ENCODE measurements at places on chromosomes 11 and 22. TPM values are rescaled to one million over a fixed set of nuclear protein-coding genes. Genes with fewer than 3 reads are reported as not detected.

- no peak for DNase-seq
Observed at GRCh38 chr11:95768521-95768920, 21.1 kb downstream of the FAM76B start.

TTC17 gene
- 90.1 TPM for total RNA-seq

GRCh38 chr11:14656536-14657457, 13.2 kb downstream of the PDE3B start:
- DNase-seq: no peak

GRCh38 chr11:27916541-27917100, 191.3 kb downstream of the KIF18A start:
- no peak for DNase-seq

DNA sequence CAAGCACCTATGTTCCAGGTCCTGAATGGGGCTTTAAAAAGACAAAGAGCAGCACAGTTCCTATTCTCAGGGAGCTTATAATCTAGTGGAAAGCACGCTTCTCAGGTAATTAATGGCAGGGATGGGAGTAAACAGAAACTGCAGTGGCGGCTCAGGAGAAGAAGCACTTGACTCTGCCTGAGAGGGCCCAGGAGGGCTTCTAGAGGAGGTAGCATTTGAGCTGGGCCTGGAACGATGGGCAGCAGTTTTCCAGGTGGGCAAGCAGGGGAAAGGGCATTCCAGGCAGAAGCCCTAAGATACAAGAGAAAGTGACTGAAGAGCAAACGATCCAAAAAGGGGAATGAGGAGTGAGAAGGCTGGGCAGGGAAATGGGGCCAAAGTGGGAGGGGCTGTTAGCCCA, 37.1 kb upstream of the CHST1 start:
- no peak for DNase-seq

DNA sequence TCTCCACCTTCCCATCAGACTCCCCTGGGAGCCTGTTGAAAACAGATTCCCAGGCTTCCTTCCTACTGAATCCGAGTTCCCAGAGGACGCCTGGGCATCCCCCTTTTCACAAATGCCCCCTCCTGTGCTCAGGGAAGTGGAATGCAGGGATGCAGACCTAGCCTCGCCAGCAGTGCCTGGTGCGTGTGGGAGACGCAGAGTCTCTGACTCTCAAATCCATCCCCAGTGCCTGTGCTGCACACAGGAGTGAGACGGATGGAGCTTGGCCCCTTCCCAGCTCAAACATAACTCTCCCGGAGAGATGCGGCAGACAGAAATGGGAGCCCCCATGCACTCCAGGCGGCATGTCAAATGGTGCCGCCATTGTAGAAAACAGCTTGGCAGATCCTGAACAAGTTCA, 62.6 kb downstream of the CTTN start:
- DNase-seq: no peak

DNAJC4 gene
- 27.2 TPM for total RNA-seq

- no peak for DNase-seq
Observed at GRCh38 chr11:11036185-11036847, 178.5 kb upstream of the ZBED5 start.

MIAT gene
- 0.10 TPM for total RNA-seq

GRCh38 chr11:107824668-107825369, 33.8 kb downstream of the SLC35F2 start:
- DNase-seq: no peak

- no peak for DNase-seq
Observed at GRCh38 chr11:33932721-33933120, 40.8 kb upstream of the LMO2 start.

GRCh38 chr22:39512026-39512425, 8.3 kb upstream of the ATF4 start:
- DNase-seq: no peak

GRCh38 chr11:95339086-95339901, 108.3 kb upstream of the SESN3 start:
- no peak for DNase-seq

RFPL1 gene
- not detected for total RNA-seq

DNA sequence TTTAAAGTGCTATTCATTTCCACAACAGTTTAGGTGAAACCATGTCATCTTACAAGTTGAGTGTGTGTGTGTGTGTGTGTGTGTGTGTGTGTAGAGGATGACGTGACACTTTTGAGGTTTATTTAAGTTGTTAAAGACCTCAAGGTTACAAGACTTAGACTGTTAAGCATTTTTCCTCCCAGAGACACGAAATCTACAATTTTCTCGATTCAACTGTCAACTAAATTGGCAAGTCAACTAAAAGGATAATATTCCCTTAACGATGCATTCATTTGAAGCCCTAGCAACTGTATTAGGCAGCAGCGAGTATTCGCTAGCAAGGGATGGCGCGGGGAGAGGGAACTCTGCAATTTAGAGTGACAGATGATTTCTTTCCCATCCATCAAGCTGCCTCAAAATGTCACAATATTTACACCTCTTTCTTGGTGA, 17.6 kb upstream of the BDNF start:
- DNase-seq: no peak

- no peak for DNase-seq
Observed at GRCh38 chr22:44931077-44931540, 78.7 kb downstream of the PHF21B start.

DNA sequence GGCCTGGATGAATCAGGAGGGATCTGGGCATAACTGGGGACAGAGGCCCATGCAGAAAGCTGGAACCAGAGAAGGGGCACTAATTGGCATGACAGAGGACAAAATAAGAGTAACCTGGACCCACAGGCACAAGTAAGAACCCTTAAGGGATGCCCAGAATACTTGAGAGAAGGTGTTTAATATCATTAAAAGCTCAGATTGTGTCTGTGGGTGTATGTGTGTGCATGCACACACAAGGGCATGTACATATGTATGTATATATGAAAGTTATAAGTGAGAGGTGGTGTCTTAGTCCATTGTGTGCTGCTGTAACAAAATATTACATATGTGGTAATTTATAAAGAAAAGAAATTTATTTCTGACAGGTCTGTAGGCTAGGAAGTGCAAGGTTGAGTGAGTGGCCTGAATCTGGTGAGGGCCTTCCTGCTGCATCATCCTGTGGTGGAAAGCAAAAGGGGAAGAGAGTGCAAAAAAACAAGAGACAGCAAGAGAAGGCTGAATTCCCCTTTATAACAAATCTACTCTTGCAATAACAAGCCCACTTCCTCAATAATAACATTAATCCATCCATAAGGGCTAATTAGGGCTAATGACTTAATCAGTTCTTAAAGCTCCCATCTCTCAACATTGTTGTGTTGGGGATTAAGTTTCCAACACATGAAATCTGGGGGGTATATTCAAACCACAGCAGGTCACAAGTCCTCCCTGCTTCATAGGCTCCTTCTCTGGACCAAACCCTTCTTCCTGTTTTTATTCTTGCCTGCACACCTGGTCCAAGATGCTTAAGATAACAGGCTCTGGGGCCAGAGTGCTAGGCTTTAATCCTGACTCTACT, 68.3 kb upstream of the POU2AF2 start:
- DNase-seq: no peak

DNA sequence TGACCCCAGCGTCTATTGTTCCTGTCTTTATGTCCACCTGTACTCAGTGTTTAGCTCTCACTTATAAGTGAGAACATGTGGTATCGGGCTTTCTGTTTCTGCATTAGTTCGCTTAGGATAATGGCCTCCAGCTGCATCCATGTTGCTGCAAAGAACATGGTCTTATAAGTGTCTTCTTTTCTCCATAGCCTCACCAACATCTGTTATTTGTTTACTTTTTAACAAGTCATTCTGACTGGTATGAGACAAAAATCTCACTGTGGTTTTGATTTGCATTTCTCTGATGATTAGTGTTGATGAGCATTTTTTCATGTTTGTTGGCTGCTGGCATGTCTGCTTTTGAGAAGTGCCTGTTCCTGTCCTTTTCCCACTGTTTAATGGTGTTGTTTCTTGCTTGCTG, 21.7 kb upstream of the SLN start:
- DNase-seq: no peak

DNA sequence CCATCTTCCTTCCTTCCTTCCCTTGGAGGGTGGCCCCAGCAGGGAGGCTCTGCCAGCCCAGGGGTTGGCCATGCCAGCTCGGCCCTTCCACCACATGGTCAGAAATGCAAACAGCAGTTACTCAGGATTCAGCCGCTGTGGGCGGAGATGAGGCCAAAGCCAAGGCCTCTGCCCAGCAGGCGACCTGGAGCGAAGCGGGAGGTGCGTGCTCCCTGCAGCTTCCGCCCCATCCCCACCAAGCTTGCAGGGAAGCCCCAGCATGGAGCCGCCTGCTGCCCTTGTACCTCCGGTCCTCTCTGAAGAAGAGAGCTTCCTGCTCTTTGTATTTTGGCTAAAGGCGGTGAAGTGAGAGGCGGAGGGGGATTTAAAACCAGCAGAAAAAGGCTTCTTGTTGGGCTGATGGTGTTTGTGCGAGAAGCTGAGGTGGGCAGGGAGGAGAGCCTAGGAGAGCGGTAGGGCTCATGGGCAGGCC, 50.4 kb downstream of the ANO1 start:
- no peak for DNase-seq

- no peak for DNase-seq
Observed at GRCh38 chr22:38946771-38947170, 10.6 kb upstream of the APOBEC3A start.

GRCh38 chr11:124954590-124954955, 571 bp downstream of the CCDC15 start:
- DNase-seq: no peak

- DNase-seq: no peak
Observed at GRCh38 chr11:47861728-47862127, 13.6 kb upstream of the NUP160 start.

DNA sequence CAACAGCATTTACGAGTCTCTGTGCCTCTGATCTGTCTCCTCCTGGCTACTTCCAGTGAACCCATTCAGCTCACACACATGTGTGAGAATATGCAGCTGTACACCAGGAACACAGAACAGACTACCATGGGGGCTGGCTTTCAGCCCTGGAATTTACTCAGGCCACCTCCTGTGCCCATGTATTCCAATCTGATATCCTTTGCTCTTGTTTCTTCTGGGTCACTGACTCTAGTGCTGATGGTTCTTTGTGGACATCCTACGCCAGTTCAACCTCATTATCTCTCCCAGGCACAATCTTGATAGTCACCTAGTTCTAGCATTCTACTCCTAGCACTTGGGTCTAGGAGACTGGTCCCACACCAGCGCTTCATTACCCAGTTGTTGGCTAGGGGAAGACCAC, 23.0 kb upstream of the ZC3H12C start:
- no peak for DNase-seq

DNA sequence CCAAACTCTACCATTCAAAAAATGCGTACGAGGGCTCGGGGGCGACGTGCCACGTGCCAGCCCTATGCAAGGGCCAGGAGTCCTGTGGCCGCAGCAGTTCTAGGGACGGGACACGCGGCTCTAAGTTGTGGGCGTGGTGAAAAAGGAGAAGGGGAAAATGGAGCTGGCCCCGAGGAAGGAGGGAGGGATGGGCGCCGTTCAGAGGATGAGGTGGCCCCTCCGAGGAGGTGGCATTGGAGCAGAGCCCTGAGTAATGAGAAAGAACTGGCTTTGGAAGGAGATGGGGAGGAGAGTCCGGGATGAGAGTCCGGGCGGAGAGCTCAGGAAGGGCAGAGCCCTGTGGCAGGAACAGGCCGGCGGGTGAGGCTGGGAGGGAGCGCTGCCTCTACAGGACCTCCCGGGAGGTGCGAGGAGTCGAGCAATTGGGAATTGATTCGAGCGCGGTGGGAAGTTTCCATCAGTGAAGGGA, 21.0 kb downstream of the OTUB1 start:
- DNase-seq: no peak

H19 gene
- 91.3 TPM for total RNA-seq

- no peak for DNase-seq
Observed at GRCh38 chr11:24738972-24739371, 242.1 kb downstream of the LUZP2 start.

GRCh38 chr11:10581481-10582019, 13.1 kb upstream of the LYVE1 start:
- DNase-seq: no peak

GRCh38 chr11:17531636-17532113, 12.5 kb downstream of the USH1C start:
- no peak for DNase-seq

DNA sequence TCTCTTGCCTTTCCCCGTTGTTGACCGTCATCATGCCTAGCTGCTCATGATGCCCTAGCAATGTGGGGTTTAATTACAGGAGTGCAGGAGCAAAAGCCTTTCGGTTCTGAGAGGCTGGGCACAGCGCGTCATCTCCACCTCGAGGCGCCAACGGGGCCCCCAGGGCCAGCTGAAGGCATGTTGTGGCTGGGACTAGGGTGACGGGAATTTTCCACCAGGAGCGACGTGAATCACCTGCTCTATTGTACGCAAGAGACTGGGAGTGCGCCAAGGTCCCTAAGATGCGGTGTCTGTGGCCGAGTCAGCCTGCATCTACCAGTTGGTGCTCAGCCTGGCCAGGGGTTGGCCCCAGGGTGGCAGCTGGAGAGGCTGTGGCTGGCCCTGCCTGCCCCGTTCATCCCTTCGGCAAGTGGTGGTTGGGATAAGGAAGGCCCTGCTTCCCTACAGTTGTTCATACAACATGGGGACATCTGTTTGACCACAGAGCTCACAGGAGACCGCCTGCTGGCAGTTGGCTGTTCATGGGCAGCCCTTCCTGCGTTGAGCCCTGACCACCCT, 1175.6 kb downstream of the BRD1 start:
- DNase-seq: no peak

GDPD4 gene
- not detected for total RNA-seq

DNA sequence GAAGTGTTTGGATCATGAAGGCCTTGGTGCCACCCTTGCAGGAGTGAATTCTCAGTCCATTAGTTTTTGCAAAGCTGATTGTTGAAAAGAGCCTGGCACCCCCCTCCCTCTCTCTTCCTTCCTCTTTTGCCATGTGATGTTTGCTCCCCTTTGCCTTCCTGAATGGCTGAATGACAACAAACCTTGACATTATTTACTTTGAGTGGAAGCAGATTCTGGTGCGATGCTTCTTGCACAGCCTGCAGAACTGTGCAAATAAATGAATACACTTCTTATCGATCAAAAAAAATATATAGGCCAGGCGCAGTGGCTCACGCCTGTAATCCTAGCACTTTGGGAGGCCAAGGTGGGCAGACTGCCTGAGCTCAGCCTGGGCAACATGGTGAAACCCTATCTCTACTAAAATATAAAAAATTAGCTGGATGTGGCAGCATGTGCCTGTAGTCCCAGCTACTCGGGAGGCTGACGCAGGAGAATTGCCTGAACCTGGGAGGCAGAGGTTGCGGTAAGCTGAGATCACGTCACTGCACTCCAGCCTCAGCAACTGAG, 2.0 kb upstream of the NARS2 start:
- no peak for DNase-seq

DNA sequence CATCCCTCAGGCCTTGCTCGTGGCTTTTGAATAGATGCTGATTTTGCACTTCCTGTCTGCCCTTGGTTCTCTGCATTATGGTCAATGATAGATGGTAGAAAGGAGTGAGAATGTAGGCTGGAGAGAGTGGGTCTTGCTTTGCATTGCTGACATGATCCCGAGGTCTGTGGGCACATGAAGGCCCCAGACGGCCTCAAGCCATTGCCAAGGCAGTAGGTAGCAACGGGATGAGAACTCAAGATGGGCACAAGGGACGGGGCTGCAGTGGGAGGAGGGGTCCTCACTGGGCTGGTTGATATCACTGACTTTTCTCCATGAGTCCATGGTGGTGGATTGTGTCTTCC, 54.0 kb downstream of the GAB4 start:
- no peak for DNase-seq

TEX54 gene
- total RNA-seq: not detected

Data from glomerular endothelial cell (primary cell).